ENCODE measurements at places on chromosomes 1 and 21.
A peak's percentile ranks its signal among the peaks of the same experiment; 100 is the strongest.

GRCh38 chr1:16374266-16374665, 7.2 kb downstream of the SZRD1 start:
- no peak for DNase-seq

GRCh38 chr1:89894210-89895201, 73.7 kb downstream of the LRRC8D start:
- DNase-seq = no peak

DNA sequence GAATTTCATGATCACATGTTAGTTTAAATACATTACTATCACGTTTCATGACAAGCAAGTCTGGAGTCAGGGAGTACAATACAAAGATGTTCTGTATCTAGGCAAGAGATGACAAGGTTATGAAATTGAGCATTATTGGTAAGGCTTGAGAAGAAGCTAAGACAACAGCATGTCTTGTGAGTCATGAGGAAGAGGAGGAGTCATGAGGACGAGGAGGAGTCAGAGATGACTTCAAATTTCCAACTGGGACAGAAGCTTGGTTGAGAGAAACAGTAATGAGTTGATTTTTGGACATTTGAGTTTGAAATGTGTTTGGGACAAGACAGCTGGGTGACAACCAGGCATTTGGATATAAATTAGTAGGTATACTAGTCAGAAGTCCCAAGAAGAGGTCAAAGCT, 4.3 kb upstream of the UBE2U start:
- no peak for DNase-seq

- DNase-seq = no peak
Measured at GRCh38 chr21:46007492-46007868, 25.9 kb downstream of the COL6A1 start.

DNA sequence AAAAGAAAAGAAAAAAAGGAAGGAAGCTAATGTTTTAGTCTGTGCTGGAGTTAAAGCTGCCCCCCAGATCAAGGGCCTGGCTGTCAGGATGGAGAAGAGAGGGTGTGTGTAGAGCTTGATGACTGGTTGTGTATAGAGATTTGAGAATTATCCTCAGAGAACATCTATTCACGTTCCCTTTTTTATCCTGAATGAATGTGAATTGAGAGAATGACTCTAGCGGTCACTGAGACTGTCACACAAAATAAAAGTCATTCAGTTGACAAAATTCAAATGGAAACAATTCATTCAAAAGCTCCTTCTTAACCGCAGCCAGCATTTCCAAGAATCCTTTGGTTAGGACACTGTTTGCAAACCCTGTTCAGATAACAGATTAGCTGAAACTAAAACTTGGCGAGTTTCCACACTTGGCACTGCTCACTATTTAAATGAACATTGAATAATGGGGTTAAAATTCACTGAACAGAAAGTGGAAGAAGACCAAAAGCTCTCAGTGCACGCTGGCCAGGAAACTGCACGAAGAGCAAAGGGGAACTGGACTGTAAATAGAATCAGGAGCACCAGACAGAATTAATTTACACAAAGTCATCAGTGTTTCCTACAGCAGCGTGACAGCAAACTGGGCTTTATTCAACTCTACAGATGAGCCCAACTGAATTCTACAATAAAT, 13.6 kb upstream of the FAM89A start:
- DNase-seq = peak; percentile 27

DNA sequence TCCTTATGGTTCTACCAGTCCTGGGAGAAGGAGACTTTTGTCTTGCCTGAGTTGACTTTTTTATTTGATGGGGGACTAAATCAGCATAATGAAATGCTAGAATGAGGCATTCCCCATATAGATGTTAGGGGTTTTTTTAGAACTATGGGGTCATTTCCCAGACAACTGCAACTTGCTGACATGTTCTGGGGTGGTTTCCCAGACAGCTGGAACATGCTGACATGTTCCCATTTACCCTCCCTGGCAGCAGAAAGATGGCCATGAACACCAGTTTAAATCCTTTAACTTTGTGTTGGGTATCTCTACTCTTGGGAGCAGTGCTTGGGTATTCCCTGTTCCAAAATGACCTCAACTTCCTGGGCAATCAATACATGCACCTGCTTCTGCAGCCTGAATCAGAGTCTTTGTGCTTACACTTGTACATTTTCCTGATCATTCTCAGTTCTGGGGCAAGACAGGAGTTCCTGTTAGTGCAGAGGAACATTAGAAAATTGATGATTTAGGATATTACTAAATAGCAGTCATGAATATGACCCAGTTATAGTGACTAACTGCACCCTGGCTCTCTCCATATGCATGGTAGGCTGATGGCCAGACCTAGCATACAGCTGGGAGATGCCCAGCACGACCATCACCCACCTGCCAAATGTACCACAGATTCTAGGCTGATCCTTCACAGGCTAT, 75.4 kb upstream of the CD5L start:
- no peak for DNase-seq

GRCh38 chr1:95364546-95364945, 130.5 kb downstream of the RWDD3 start:
- DNase-seq = no peak

DNA sequence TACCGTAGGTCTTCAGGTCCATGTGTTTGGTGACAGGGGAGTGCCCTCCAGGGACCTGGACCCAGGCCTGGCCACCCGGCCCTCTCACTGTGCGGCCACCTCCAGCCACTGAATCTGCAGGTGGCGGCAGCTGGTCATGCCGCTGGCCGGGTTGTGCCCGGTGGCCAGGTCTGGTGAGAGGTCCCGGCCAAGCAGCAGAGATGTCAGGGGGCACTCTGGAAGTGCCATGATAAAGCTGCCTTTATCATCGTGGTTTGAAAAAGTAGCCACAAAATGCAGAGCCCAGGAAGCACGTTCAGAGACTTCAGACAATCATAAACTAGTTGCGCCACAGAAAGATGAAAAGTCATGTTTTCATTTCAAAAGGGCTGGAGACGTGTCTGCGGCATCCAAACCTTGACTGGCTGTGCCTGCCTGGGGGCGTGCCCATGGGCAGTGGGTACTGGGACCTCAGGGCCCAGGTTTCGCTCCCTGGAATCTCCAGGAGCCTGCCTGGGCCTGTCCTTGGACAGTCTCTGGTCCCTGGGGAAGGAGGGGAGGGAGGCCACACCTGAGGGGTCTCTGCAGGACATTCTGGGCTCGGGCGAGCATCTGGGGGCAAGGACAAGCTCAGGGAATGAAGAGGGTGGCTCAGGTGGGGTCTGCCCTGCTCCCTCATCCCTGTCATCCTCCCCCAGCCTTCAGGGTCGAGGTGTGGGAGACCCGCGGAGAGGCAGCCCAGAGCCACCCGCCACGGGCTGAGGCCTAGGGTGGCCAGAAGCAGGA, 44.9 kb downstream of the COL18A1 start:
- DNase-seq = no peak

GRCh38 chr1:15540186-15540585, 13.5 kb downstream of the DNAJC16 start:
- DNase-seq = no peak

DNA sequence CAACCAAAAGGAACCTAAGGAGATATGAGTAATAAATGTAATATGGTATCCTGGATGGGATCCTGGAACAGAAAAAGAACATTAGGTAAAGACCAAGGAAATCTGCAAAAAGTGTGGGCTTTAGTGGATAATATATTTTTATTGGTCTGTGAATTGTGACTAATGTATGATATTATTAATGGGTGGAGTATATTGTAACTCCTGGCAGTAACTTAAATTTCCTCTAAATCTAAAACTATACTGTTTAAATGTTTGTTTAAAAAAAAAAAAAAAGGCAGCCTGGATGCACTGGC, 68.4 kb downstream of the LRRC8D start:
- no peak for DNase-seq

DNA sequence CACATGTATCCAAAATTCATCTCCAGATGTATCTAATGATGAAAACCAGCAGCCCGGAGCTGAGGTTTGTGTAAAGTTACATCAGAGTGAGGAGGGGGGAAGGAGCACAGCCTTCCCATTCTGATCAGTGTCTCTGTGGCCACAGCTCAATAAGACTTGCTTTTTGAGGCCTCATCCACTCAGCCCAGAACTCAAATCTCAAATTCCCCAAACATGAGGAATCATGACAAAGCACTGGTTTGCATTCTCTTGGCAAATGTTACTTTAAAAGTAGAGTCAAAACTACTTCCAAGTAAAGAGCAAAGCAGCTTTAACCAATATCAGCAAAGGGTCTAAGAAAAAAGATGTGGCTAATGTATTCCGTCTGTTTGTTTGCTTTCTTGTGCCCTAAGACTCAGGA, 30.9 kb downstream of the CCN1 start:
- DNase-seq = no peak

DNA sequence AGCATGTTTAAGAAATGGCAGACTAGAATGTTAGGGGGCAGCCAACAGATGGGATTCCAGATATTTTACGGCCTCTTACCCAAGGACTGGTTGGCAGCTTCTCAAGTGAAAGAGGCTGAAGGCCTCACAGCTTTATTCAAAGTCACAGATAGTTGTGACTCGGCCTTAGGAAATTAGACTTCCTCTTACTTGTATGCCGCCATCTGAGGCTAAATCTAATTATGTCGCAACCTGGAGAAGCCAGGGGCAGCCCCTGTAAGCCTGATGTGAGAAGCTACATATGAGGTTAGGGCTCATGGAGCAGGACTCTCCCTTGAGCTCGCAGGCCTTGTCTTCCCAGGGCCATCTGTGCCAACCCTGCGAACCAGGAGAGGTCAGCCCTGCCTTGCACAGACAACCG, 352.5 kb downstream of the HHAT start:
- DNase-seq = no peak

DNA sequence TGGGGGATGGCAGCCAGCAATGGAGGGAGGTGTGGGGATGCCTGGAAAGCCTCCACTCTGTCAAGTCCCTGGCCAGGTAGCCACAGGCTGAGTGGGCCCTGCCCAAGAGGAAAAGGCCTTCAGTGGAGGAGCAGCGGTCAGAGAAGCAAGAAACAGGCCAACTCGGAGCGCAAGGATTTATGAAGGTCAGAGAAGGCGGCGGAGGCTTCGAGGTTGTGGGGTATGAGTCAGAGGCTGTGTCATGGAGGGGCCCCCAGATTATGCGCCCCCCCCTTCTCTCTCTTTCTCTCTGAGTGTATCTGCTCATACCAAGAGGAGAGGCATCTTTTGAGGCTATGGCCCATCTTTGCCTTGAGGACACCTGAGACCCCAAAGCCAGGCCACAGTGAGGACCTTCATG, 99.5 kb downstream of the CASZ1 start:
- DNase-seq = no peak

DNA sequence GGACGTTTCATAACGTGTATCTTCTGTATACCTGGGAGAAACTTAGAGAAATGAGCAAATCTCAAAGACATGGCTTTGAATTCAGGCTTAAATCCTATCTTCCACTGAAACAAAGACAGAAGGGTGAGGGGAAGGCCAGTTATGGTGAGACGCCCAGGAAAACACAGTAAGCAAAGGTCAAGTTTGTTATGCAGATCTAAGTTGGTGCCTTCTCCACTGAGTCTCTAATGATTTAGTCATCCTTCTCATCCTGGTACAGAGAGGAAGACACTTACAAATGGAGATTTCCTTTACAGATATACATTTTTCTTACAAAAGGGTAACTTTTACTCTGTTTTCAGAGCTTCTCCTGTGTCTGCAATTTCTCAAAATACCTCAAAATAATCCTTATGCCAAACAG, 64.4 kb downstream of the MAP3K7CL start:
- DNase-seq = no peak

DNA sequence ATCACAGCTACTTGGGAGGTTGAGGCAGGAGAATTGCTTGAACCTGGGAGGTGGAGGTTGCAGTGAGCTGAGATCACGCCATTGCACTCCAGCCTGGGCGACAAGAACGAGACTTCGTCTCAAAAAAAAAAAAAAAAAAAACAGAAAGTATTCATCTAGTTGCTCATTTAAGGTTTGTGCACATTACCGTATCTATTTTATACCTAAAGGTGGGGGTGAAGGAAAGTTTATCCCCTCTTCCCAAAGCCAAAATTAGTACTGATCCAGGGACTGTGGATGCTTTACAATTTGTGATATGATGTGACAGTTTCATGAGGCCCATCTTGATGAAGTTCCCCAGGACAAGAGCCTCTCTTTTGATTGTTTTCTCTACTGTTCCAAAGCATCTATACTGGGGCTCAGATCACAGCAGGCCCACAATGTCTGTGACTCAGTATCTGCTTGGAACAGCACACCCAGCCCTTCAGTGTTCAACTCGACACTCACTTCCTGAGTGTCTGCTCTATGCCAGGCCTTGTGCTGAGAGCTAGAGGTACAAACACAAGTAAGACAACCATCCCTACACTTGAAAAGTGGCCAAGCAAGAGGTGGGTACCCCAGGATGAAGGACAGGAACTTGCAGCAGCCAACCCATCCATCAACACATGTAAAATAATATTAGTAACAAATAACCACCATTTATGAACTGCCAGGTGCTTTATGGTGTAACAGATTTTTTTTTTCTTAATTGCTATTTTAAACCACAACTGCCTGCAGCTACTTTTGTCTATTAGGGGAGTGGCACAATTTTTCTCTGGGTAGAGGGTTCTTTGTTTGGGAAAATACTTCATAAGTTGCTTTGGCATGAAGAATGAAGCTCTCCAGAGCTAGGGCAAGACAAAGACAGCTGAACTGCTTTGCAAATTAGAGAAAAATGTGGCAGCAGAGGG, 29.0 kb upstream of the KHDRBS1 start:
- no peak for DNase-seq

DNA sequence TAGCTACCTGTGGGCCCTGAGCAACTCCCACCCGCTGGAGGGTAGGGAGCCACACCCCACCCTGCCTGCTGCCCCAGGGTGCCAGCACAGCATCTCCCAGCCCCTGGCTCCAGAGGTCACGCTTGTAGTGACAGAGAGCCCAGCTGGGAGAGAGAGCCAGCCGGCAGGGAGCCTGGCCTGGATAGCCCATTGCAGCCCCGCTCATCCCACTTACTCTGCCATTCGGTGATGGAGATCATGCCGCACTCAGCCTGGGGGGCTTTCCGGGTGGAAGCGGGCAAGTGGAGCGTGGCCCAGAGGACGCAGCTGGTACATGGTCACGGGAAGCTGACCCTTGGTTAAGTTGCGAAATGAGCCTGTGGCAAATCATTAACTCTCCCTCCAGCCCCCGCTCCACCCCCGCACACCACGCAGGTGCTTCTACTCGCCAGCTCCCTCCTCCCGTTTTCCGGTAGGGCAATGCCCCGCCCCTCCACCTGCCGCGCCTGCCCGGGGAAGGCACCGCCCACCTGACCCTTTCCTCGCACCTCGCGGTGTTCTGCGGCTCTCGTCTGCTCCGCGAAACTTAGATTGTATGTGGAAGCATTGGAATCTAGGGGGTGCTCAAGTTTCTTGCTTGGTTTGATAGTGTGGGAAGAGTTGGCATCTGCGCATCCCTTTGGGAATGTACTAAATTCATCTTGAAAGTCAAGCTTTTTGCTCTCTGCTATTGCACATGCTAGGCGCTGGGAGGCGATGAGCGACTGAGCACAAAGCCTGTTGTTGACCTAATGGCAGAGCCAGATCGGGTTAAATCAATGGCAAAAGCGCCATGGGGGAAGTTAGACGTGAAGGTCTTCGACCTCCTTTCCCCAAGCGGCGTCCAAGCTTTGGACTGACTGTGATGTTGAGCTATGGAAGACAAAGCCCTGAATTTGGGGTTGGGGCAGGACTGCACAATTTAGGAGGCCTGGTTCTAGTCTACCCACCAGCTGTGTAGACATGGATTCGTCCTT, at the start of gene GOLT1A:
Gene GOLT1A (minus strand): TSS at position 321 of the 995 bp plus-strand sequence. CDS start 82 bp downstream, at position 239.
- DNase-seq = peak; percentile 79
